ENCODE measurements at places on chromosomes 7 and 10.

DNA sequence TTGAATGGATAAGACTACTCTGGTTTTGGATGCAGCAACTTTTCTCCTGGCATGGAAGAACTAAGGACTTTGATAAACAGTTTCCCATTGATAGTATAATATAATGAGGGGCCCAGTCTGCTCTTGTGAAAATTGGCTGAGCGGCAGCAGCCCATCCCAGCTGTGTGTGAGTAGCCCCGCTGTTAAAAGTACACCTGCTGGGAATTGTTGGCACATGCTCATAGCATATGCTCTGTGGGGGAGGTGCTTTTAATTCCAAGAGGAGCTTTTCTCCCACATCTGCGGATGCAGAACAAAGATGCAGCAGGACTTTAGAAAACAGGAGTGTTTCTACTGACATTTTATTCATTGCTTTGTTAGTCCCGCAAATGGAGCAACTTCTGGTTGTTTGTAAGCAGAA, 19.0 kb downstream of the SRI start:
- no peak for DNase-seq

GRCh38 chr10:22464966-22465629, 119.8 kb downstream of the SPAG6 start:
- DNase-seq: no peak

DNA sequence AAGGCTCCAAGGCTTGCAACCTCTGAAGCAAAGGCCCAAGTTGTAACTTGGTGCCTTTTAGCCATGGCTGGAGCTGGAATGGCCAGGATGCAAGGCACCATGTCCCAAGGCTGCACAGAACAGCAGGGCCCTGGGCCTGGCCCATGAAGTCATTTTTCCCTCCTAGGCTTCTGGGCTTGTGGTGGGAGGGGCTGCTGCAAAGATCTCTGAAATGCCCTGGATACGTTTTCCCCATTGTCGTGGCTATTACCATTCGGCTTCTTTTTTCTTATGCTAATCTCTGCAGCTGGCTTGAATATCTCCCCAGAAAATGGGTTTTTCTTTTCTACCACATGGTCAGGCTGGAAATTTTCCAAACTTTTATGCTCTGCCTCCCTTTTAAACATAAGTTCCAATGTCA, 234.2 kb downstream of the CDK14 start:
- no peak for DNase-seq

DNA sequence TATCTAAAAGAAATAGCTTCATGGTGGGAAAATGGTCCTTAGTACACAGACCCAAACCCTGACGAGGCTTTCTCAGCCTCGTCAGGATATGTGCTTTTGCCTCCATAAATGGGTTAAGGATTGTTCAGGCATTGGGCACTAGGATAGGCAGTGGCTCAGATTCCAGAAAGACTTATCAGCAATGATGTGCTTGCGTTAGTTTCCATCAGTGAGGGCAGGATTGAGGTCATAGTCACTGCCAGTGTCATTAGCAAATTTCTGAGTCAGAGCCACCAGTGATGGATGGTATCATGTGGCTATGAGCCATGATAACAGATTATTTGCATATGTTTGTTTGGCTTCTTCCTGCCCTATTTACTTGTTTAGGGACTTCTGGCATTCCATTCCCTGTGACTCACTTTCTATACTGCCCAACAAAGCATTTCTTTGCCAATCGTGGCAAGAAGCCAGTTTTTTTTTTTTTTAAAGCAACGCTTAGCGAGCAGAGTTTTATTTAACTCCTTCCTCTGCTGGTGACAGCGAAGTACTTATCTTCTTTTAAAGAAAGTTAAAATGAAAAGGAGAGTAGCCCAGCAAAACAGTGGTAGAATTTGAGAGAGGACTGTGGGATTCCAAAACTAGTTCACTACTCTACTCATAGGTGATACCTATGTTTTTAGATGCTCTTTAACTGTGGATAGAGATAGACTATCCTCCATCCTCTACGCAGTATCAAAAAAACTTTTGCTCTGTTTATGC, 44.4 kb downstream of the MYPN start:
- DNase-seq: no peak

DNA sequence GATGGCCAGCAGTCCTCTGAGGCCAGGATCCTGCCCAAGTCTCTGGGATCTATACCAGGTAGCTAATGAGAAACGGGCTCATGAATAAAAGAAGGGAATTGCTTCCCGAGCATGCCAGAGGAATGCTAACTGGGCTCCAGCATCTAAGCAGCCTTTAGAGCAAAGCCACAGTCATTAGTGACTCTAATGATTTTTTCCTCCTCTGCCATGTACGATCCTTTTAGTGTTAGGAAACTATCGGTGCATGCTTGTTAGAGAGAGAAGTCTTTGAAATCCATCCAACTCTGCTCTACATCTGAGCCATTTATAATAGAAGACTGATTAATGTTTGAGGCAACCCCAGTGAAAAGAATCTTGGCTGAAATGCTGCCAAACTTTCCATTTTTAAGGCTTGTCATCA, 124.9 kb upstream of the TCERG1L start:
- DNase-seq: no peak

- no peak for DNase-seq
Observed at GRCh38 chr7:52249741-52250140, 785.7 kb upstream of the POM121L12 start.

DNA sequence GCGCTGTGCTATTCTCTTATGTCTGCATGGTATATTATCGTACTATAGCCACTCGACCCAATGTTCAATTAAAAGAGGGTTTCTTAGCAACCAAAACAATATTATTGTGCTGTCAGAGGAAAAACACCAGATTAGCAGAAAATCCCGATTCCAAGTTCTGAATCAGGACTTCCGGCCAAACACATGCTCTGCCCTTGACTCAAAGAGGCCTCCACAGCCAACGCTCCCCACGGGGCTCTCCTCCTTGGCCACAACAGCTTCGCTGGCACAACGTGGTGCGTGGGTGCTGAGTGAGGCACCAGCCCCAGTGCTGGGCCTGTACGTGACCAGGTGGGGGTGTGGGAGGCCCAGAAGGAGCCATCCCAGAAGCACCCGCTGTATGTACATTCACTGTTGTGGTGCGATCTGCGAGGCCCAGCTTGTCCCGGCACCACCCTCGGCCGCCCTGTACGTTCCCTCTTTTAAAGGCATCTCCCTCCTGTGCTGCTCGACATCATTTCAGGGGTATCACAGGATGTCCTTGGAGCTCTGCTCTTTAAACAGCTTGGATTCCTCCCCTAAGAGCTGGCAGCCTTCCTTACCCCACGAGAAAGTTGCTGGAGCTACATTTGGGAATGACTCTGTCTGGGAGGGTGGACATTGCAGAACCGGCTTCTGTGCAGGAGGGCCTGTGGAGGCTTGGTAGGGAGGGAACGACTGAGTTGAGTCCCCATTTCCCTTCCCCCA, 736.2 kb downstream of the PARD3 start:
- DNase-seq: no peak
